Stimulated activated CD4-positive, alpha-beta T cell treated with anti-CD3 and anti-CD28 coated beads, Interleukin-12 subunit alpha, Interleukin-12 subunit beta, amount 100 ng/mL, for 4 hours (primary cell): ENCODE measurements at places on chromosomes 2 and 18.

GRCh38 chr2:46062637-46063412, 234.4 kb upstream of the EPAS1 start:
- DNase-seq: peak; percentile 66

GRCh38 chr18:73136134-73136533, 268.3 kb upstream of the NETO1 start:
- DNase-seq: no peak

DNA sequence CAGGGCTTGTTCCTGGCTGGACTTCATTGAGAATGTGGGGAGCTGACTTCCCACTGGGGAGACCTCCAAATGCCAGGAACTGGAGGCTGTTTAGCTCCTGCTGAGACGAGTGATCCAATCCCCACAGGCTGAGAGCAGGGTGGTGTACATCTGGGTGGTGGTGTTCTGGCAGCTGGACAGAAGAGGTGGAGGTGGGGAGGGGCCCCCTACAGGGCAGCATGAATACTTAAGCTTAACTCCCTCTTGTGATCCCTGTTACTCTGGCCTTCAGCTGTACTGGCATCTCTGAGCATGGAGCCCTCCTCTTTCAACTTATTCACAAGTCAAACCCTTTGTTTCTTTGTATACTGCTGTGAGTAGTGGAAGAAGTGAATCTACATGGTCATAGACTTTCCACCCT, 167.8 kb upstream of the LYPD1 start:
- no peak for DNase-seq

GRCh38 chr2:85330839-85331636, 3.2 kb upstream of the TGOLN2 start:
- DNase-seq: no peak

GRCh38 chr2:240393831-240394410, 41.5 kb upstream of the GPC1 start:
- no peak for DNase-seq

- no peak for DNase-seq
Observed at GRCh38 chr2:170806548-170806947, 10.1 kb upstream of the GAD1 start.

DNA sequence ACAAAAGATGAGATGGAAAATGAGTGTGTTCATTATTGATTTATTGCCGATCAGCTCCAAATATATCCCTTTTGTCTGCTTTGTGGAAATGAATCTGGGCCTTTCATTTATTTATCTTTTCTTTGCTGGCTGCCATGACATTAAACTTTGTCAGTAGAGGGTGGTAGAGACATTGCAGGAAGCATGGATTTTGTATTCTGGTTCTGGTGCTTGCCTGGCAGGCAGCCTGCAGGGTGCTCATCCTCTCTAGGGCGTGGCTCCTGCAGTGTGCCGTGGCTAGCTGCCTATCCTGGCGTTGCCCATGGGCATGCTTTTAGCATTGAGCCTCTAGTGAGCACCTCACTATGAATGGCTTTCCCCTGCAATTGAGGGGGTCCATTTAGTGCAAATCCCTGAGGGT, 593.1 kb downstream of the RNF144A start:
- DNase-seq: no peak

DNA sequence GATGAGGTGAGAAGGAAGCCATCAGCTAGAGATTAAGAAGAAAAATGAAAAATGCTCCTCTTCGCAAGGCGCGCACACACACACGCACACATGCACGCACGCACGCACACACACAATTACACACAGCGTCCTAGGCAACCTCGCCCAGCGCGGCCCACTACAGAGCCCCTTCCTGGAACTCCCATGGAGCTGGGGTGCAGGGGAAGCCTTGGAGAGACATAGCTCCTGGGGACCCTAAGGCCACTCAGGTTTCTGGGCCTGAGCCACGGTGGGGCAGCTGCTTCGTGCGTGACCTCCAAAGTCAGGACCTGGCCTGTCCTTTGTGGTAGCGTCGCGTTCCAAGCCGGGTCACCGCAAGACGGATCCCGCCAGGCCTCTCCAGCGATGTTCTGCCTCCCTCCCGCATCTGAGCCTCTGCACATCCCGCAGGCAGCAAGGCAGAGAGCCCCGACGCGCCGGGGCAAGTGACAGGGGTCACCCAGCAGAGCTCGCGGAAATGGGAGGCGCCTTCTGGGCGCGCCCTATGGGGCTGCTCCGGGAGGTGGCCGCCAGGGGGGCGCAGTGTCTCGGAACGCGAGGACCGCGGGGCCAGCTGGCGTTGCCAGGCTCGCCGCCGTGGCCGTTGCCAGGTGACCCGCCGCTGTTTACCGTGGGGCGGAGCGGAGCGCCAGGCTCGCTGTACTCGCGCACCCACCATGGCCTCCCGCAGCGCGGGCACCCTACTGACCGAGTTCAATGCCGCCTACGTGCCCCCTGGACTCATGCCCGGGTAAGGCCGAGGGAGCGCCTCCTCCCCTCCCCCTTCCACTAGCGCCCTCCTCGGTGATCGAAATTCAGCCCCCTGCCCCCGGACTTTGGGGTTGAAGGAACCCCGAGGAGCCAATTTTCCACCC, 79.0 kb downstream of the CIB4 start:
- peak; percentile 12 for DNase-seq

DNA sequence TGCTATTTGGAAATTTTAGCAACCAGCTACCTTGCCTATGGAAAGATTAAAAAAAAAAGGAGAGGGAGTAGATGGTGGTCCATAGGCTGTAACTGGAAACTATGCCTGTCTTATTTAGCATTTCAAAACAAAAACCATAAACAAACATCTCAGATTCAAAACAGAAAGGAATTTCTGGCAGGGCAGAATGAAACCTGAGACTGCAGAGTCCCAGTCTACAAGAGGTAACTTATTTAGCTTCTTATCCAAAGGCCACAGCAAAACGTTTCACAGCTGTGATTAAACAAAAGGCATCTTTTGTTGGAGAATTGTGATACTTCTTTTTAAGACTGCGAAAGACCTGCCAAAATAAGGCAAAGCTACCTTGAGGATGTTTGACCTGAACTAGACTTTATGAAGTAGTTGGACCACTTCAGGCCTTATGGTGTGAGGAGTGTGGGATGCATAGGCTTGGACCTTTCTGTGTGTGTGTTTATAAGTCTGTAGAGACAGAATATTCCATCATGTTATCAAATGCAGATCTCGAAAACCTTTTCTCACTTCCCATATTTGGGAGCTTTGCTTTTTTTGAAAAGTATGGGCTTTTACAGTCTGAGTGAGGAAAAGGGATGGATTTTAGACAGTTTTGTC, 11.0 kb downstream of the CRIM1 start:
- DNase-seq: no peak

- no peak for DNase-seq
Observed at GRCh38 chr2:46502291-46502885, 23.0 kb downstream of the TMEM247 start.

GRCh38 chr2:181910028-181910831, 18.7 kb downstream of the ITPRID2 start:
- DNase-seq: no peak

DNA sequence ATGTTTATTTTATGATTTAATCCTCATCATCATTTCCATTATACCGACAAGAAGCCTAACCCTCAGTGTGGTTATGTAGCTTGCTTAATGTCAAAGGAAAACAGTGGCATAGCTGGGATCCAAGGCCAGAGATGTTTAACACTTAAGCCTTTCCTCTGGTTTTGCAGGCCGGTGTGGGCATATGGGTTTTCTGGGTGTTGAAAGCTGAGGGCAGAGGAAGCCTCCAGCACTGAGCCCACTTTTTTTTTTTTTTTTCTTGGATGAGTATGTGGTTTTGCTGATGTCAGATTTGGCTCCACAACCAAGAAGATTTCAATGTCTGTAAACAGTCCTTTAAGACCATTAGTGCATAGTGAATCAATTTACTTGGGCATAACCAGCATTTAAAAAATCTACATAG, 41.3 kb downstream of the LHCGR start:
- no peak for DNase-seq

- no peak for DNase-seq
Observed at GRCh38 chr2:236541008-236541562, 28.5 kb upstream of the ACKR3 start.

DNA sequence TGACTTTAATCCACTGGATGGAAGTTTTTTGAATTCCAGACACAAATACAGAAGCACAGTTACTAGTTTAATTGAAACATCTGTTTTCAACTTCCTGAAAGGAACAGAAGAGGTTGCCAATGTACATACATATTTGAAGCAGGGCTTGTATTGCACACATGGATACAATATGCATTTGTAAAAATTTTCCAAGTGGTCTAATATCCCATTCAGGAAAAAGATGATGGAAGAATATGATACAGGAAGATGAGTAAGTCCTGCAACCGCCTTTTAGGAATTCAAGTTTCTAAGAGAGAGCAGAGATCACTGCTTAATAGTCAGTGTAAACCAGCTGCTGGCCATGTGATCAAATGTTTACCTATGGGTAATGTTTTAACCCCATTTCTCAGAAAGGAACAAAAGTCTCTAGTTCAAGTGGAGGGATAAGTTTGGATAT, 265.4 kb downstream of the TRIB2 start:
- no peak for DNase-seq

GRCh38 chr2:2769481-2770431, 438.7 kb upstream of the MYT1L start:
- DNase-seq: no peak
